CD4-positive, alpha-beta memory T cell (primary cell): ENCODE measurements at places on chromosomes 3 and 15.

DNA sequence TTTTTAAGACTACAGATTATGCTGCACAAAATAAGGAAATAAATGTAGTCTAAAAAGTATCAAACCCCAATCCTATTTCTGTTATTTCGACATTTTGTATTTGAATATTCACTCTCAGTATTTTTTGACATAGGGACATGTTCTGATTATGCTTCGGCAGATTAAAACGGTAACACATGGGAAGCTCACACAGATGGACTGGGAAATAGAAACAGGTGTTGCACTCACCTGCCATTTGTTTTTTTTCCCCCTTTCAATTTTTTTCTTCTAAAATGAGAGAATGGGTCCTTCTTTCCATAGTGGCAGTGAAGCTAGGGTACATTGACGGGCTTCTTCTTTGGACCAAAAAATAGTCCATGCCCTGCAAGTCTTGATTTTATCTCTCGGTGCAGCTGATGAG lies 163.1 kb downstream of the MYRIP start:
- DNase-seq: no peak

DNA sequence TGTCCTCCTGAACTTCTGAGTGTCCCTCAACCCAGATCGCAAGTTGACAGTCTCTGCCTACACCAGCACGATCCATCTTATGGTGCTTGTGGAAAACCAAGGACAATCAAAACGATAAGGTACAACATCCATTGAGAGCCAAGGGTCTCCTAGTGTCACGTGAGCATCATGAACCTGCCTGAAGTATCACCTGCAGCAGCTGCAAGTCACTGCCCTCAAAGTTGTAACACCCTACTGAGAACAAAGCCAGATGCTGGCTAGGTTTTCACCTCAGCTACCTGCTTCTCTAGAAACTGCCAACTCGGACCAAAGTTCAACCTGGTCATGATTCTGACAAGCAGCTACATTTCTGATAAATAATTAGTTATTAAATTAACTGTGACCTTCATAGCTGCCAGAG lies 17.5 kb downstream of the C2CD4B start:
- no peak for DNase-seq

DNA sequence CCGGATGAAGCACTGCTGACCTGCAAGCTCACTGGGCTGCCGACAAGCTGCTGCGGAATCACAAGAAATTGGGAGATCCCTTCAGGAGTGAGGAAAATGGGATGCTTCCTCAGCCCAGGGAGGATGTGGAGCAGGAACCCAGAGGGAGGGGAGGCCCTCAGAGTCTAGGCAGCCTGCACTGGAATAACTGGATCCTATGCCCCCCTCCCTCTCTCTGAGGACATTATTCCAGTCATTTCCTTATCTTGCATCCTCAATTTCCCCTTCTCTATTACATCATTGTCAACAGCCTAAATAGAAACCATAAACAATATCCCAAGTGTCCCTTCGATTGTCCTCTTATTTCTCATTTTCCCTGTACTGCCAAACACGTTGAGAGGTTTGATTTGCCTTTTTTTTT lies 169.0 kb downstream of the OPA1 start:
- no peak for DNase-seq

GRCh38 chr3:151580591-151580990 lies 119.7 kb upstream of the IGSF10 start:
- DNase-seq: no peak

DNA sequence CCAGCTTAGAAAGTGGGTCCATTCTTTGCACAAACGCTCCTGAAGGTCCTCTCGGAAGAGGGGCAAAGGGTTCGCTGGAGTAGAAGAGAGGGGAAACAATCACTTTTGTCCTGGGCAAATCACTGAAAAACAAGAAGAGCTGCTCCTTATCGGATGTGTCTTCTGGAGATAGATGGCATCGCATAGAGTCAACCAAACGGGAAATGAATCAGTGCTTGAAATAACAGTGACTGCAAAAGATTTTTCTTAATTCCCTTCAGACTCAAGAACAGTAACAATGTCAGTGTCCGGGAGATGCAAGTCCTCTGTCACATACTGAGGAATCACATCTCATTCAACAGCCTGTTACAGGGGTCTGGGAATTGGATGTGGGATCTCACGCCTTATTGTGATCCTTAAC lies 78.8 kb upstream of the PCSK6 start:
- DNase-seq: no peak

DNA sequence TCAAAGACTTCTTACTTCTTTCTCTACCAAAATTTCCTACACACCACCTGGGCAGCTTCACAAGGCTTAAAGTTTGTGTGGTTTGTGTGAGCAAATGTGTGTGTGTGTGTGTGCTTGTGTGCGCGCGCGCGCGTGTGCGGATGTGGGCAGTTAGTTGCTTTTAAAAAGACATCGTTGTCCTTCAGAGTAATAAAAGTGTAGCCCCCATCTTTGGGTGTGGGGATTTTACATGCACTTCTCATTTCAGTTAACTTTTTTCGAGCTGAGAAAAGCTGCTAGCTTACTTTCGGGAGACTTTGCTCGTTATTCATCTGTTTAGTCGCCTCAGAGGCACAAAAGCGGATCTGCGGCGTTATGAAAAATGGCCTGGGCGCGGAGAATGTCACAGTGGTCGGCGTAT lies 36.0 kb downstream of the ZIC4 start:
- no peak for DNase-seq

GRCh38 chr15:85374831-85375230 lies 5.6 kb upstream of the AKAP13 start:
- no peak for DNase-seq

DNA sequence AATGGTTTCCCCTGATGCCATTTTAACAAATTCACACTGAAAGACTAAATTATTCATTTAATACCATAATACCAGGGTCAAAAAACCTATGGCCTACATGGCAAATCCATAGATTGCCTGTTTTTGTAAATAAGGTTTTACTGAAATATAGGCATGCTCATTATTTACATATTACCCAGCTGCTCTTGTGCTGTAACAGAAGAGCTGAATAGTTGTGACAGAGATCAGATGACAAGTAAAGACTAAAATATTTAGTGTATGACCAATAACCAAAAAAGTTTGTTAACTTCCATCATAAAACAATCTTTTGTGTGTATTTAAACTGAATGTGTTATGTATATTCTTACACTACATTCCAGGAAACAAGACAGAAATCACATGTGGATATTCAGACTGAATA lies 60.2 kb downstream of the DENND4A start:
- no peak for DNase-seq

GRCh38 chr3:16102905-16103364 lies 71.5 kb upstream of the GALNT15 start:
- no peak for DNase-seq

DNA sequence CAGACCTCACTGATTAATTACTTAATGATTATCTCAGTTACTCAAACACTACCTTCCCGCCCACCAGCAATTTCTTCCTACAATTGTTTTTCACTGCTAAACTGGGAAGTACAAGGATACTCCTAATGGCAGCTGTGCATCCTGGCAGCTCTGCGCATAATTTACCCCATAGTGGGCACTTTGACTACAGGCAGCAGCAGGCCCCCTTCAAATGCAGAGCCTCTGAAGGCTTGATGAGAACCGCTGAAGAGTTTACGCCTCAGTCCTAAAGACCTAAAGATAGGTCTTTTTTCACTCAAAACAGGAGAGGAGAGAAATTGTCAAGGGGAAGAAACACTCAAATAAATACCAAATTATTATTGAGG lies 10.7 kb downstream of the CCDC32 start:
- no peak for DNase-seq

DNA sequence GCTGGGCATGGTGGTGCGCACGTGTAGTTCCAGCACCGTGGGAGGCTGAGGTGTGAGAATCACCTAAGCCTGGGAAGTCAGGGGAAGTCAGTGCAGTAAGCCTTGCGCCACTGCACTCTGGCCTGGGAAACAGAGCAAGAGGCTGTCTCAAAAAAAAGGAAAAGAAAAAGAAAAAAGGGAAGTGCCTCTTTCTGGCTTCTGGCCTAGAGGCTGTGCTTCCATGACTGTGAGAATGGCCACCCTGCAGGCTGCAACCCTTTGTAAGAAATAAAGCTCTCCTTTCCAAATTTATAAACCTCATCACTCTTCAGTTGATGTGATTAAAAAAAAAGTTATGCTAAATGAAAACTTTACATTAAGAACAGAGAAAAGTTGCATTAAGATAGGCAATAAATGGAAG lies 774.3 kb downstream of the TUSC7 start:
- no peak for DNase-seq

GRCh38 chr3:157906627-157907026 lies 199.6 kb downstream of the SHOX2 start:
- no peak for DNase-seq

GRCh38 chr3:153590051-153590450 lies 428.0 kb downstream of the RAP2B start:
- DNase-seq: no peak

- no peak for DNase-seq
These were observed 25.9 kb downstream of the RFTN1 start for GRCh38 chr3:16487511-16488175.

GRCh38 chr3:199835-200234 lies 3.3 kb downstream of the CHL1 start:
- no peak for DNase-seq
